ENCODE measurements at places on chromosomes 13 and 19.

DNA sequence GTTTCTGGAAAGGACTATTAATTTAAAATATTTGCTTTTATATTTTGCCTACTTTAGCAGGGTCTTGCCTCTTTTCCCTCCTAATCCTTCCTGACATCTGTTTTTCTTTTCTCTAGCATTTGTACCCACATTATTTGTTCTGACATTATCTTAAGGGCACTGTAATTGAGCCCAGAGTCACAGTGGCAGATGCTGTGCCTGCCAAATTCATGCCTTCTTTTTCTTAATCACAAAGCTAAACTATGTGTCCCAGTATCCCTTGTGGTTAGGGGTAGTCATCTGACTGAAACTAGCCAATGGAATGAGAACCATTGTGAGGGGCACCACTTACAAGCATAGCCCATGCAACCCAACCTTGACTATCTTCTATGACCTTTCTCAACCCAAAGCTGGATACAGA lies 562.9 kb downstream of the MYO16 start:
- DNase-seq: no peak

DNA sequence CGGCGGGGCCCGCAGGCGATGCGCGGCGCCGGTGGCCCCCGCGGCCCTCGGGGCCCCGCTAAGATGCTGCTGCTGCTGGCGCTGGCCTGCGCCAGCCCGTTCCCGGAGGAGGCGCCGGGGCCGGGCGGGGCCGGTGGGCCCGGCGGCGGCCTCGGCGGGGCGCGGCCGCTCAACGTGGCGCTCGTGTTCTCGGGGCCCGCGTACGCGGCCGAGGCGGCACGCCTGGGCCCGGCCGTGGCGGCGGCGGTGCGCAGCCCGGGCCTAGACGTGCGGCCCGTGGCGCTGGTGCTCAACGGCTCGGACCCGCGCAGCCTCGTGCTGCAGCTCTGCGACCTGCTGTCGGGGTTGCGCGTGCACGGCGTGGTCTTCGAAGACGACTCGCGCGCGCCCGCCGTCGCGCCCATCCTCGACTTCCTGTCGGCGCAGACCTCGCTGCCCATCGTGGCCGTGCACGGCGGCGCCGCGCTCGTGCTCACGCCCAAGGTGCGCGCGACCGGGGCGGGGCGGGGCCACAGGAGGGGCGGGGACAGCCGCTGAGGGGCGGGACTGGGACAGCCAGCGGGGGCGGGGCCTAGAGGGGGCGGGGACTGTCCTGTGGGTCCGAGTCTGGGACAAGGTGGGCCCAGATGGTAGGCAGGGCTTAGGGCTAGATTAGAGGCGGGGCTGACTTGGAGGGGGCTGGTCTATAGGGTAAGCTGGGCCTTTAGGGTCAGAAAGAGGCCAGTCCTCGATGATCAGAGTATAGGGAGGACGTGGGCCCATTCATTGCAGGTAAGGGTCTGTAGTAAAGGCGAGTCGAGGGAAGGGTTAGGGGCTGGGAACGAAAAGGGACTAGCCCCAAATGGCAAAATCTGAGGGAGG lies 5.1 kb downstream of the GRIN2D start:
- peak; percentile 86 for DNase-seq

GRCh38 chr19:40954573-40954972 lies 36.5 kb upstream of the CYP2B6 start:
- DNase-seq: peak; percentile 7

GRCh38 chr13:37679043-37679442 lies 80.5 kb upstream of the POSTN start:
- no peak for DNase-seq

GRCh38 chr13:104526561-104526960 lies 1460.3 kb upstream of the SLC10A2 start:
- DNase-seq: no peak

DNA sequence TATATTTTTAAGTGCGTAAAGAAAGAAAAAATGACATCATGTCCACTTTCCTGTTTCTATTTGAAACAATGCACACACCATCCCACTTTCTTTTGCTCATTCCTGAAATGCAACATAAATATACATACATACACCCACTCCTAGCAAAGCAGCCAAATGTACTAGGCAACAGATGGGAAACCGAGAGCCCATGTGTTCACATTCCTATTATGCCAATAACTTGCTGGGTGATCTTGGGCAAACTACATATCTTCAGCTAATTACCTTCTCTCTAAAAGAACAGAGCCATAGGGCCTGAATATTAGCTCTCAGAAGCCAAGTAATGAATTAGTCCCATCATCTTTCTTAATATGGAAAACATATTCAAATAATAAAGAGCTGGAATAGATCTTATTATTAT lies 610.6 kb upstream of the ATXN8OS start:
- no peak for DNase-seq

- DNase-seq: no peak
These were observed 959 bp upstream of the IGFL3 start for GRCh38 chr19:46125447-46125846.
